T-cell (primary cell): ENCODE measurements at places on chromosomes 2 and 18.

DNA sequence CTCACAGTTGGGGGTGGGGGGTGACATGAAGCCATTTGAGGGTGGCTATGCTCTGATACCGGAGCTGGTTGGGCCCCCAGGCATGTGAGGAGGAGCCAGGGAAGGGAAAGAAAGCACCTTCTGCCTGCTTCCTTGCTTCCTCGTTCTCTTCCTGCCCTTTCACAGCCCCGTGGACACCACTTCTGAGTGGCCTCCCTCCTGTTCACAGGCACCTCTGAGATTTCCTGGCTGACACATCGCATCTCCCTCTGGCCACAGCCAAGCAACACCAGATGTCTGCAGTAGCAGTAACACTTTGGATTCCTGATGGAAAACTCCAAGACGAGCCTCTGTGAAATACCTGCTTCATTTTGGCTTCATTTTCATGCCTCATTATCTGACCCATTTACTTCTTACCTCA is 64.7 kb upstream of the ST3GAL5 start:
- no peak for DNase-seq

DNA sequence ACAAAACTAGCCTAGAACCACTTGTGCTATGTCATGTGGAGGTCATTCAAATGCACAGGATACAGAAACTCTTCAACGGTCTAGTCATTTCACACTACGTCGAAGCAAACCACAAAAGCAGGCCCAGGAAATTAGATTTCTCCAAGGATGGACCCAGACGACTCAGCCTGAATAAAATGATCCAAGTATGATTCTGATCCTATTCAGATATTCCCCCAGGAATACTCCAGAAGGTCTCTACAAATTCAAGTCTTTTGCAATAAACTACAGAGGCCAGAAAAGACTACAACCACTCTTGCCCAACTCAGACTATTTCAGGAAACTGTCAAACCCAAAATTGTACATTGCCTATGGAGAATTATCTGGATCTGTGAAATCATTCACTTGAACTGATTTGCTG is 422.5 kb downstream of the METTL4 start:
- no peak for DNase-seq

DNA sequence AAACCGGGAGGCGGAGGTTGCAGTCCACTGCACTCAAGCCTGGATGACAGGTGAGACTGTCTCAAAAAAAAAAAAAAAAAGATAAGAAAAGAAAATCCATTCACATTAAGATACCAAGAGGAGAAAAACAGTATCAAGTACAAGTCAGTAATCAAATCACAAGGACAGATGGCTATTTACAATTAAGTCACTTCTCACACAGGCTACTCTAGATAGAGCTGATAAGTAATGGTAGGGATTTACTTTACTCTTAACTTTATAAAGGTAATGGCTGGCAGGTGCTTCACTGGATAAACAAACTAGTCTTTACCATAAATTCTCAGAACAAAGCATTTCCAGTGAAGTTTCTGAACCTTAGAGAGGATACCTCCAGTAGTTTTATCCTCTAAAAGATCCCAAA is 11.5 kb downstream of the SF3B1 start:
- DNase-seq: no peak

GRCh38 chr2:98518101-98518500 is 73.4 kb downstream of the INPP4A start:
- peak; percentile 65 for DNase-seq

- DNase-seq: peak; percentile 7
Measured at GRCh38 chr2:216519154-216519762, 20.6 kb downstream of the RPL37A start.

DNA sequence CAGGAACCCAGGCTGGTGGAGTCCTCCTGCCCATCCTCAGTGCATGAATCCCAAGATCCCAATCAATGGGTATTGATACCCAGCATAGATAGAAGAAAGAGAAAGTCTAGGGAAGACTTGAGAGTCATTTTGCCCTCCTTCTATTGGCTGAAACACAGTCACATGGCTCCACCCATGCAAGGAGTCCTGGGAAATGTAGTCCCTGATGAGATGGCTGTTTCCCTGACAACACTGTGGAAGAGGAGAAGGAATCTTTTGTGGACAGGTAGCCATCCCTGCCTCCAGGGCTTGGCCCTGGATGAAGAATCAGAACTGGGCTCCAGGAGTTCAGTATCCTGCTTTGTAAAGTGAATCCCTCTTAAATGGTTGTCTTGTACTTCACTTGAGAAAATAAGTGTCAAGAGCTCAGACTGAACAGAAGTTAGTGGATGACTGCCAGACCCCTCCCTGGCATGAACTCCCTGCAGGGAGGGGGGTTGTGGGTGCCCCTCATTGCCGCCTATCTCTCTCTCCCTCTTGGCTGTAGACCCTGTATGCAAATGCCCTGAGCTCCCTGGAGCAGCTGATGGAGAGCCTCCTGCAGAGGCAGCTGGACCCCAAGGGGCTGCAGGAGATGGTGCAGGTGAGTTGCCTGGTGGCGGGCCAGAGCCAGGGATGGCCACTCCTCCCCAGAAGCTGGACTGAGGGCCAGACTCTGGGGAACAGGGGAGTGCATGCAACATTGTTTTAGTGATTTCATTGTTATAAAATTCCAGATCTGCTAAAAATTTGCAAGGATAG is 36.1 kb downstream of the MROH2A start:
- DNase-seq: no peak

DNA sequence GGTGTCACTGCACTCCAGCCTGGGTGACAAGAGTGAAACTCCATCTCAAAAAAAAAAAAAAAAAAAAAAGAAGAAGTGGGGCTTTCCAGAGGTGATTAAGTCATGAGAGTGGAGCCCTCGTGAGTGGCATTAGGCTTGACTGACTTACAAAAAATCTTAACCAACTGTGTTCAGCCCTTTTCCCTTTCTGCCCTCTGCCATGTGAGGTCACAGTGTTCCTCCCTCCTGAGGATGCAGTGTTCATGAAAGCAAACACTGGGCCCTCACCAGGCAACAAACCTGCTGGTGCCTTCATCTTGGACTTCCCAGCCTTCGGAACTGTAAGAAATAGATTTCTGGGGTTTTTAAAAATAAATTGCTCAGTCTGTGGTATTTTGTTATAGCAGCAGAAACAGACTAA is 37.0 kb upstream of the METTL21A start:
- DNase-seq: peak; percentile 4

- no peak for DNase-seq
Measured at GRCh38 chr2:137287913-137288639, 522.7 kb downstream of the THSD7B start.

GRCh38 chr2:39416140-39416539 is 20.9 kb downstream of the MAP4K3 start:
- DNase-seq: no peak

- no peak for DNase-seq
Measured at GRCh38 chr2:234556848-234557573, 60.1 kb upstream of the ARL4C start.

GRCh38 chr18:79466591-79466990 is 70.9 kb downstream of the NFATC1 start:
- no peak for DNase-seq

GRCh38 chr2:66169076-66169475 is 265.8 kb upstream of the MEIS1 start:
- DNase-seq: no peak

DNA sequence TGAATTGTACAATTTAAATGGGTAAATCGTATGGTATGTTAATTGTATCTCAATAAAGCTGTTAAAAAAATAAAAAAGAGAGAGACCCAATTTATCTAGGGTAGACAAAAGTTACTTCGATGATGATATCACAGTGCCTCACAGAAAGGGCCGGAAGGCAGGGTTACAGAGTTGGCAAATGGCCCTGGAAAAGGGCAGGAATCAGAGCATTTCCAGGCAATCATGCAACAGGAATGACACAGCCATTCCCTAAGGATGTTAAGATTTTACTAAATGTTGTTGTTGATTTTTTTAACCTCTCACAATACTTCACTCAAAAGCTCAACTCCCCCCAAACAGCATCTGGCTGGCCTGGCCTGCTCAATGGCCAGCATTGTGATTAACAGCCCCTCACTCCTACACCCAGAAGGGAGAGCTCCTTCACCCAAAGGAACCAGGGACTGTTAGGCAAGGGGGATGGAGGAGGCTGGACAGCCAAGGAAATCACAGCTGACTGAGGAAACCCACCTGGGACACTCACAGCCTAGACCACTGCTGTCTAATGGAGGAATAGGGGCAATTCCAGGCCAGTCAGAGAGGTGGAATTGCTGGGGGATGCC is 7.7 kb upstream of the SP100 start:
- no peak for DNase-seq

GRCh38 chr2:1826226-1826905 is 82.1 kb upstream of the PXDN start:
- no peak for DNase-seq

DNA sequence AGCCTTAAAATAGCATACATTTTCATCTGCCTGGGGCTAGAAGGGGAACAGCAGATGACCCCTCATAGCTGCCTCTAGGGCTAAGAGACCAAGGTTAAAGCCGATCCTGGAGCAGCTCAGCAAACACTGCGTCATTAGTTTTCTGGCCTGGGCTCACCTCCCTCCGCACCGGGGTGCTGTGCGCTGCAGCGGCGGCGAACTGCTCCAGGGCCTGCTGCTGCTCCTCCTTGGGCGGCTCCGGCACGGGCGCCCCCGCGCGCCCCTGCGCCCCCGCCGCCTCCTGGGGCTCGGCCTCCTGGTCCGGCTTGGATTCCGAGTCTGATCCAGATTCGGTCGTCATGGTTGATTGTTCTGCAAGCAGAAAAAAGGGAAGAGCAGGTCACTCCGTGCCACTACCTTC is 55.0 kb downstream of the EPB41L3 start:
- DNase-seq: no peak

- DNase-seq: no peak
Measured at GRCh38 chr2:175256806-175257585, 75.5 kb upstream of the ATP5MC3 start.

- DNase-seq: no peak
Measured at GRCh38 chr18:34775461-34775860, 65.4 kb downstream of the DTNA start.

GRCh38 chr2:178592655-178593054 is 112.4 kb downstream of the PLEKHA3 start:
- no peak for DNase-seq

- DNase-seq: no peak
Measured at GRCh38 chr2:215627771-215628170, 191.9 kb upstream of the FN1 start.

DNA sequence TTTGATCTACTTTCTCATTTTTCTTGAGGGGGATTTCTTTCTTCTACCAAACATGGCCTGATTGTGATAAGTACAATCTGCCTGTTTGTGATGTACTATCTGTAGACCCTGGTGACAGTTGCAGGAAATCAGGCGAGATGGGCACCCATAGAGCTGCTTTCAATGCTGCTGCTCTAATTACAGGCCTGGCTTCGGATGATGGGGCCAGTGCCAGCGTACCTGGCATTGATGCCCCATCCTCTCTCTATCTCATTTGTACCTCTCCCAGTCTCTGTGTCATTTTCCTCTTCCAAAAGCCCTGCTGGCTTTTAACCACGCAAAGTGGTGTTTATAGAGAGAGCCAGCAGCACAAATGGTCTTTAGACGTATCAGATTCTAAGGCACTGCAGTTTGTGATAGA is 69.9 kb downstream of the KCTD18 start:
- DNase-seq: no peak
